Inflammatory macrophage (primary cell): ENCODE measurements at places on chromosomes 4 and X.

GRCh38 chr4:136484996-136485395 is 1047.3 kb downstream of the PCDH18 start:
- DNase-seq, result no peak

GRCh38 chrX:121655276-121655675 is 607.9 kb downstream of the GLUD2 start:
- no peak for DNase-seq

- no peak for DNase-seq
Measured at GRCh38 chr4:148964456-148964855, 522.2 kb upstream of the NR3C2 start.

DNA sequence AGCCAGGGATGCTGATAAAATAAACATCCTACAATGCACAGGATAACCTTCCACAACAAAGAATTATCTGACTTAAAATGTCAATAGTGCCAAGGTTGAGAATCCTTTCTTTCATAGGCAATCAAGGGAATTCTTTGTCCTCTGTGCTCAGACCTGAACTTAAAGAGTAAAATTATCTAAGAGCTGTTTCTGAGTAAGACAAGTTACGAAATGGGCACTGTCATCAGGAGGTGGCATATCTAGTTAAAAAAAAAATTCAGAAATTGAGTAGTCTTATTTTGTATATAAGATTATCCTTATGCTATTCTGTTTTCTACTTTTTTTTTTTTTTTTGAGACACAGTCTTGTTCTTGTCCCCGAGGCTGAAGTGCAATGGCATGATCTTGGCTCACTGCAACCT is 3.3 kb upstream of the RAB33B start:
- no peak for DNase-seq

DNA sequence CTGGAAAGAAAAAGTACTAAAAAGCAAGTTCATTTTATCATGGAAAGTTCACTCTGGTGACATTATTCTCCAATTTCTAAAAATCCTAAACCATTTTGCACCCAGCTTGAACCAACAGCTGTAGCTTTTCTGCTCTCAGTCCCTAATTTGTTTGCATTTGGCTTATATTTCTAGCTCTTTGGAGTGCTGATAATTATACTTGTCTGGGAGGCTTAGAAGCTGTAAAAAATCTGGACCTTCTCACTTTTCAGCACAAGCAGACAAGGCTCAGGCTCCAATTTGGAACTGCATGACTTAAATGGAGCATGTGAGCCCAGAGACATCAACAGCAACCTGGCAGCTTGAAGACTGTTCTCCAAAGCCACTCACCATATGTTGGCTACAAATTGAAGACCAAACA is 170.9 kb upstream of the PCDH18 start:
- DNase-seq, result no peak

- no peak for DNase-seq
Measured at GRCh38 chr4:176645246-176645960, 147.3 kb downstream of the VEGFC start.

GRCh38 chr4:127503111-127503510 is 129.6 kb upstream of the INTU start:
- DNase-seq, result no peak

DNA sequence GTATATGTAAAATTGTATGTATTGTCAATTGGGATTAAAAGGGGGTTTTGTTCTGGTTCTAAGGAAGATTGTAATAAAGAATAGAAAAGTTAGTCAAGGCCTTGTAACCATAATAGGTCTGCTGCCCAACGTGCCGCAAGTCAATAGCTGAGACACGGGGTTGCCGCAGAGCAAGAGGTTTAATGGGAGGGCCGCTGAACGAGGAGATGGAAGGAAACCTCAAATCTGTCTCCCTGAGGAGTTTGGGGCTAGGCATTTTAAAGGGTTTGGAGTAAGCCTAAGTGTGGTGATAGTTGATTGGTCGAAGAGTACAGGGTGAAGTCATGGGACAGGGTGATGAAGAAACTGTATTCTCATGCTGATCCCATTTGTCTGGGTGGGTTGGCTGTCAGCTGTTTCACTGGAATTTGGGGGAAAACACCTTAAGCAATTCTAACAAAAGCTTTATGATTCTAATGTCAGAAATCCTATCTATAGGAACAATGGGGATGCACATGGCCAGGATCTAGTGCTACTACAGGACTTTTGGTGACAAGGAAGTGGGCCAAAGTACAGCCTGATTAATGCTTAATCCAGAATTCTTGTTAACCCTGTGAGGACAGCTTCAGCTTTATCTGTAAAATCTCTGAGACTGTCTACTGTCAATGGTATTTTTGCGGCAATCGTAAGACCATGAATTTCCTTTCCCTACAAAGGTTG is 86.9 kb downstream of the RELL1 start:
- no peak for DNase-seq
